ENCODE measurements at places on chromosomes 16 and 17. TPM values are rescaled to one million over a fixed set of nuclear protein-coding genes. Genes with fewer than 3 reads are reported as not detected.

GRCh38 chr17:33057564-33057963, 65.9 kb downstream of the SPACA3 start:
- H3K27ac ChIP-seq = no peak overlapping the region
- no peaks in the 10 kb centered on the region for H3K36me3 ChIP-seq
- no peak overlapping the region for H3K4me3 ChIP-seq

GRCh38 chr17:17647524-17648178, 33.6 kb upstream of the RAI1 start:
- no peak overlapping the region for H3K27ac ChIP-seq
- H3K4me3 ChIP-seq = no peak overlapping the region
- H3K27me3 ChIP-seq = no peaks in the 10 kb centered on the region
- H3K36me3 ChIP-seq = no peaks in the 10 kb centered on the region
- DNase-seq = no peak

The P2RX5 gene
- 0.49 TPM for total RNA-seq

The KRT17 gene
- 5.3 TPM for total RNA-seq
